Eye (tissue), 1 donor: ENCODE measurements at places on chromosomes 6 and 20.

GRCh38 chr20:45019027-45019761 lies 52.9 kb downstream of the STK4 start:
- DNase-seq: no peak

- DNase-seq: no peak
These were observed 3.9 kb upstream of the CCN5 start for GRCh38 chr20:44711237-44711636.

- peak; percentile 40 for DNase-seq
These were observed 128.7 kb downstream of the RIN2 start for GRCh38 chr20:19886661-19887288.

DNA sequence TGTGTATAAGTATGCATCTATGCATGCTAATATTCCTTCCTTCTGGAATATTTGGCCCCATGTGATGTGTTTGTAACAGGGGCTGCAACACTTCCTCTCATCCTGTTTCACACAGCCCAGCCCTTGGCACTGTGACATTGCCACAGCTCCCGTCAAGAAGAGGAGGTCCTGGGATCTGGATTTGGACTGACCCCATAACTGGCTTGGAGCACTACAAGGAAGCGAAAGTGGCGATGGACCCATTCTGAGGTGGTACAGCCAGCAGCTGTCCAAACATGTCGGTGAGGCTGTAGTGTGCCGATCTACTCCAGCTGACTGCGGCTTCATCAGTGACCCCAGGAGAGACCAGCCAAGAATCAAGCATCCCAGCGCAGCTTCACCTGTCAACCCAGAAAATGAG lies 18.2 kb downstream of the SYNDIG1 start:
- no peak for DNase-seq

GRCh38 chr20:19079536-19080299 lies 132.7 kb upstream of the SLC24A3 start:
- no peak for DNase-seq
